Amniotic epithelial cell (primary cell): ENCODE measurements at places on chromosomes 1 and 21.

DNA sequence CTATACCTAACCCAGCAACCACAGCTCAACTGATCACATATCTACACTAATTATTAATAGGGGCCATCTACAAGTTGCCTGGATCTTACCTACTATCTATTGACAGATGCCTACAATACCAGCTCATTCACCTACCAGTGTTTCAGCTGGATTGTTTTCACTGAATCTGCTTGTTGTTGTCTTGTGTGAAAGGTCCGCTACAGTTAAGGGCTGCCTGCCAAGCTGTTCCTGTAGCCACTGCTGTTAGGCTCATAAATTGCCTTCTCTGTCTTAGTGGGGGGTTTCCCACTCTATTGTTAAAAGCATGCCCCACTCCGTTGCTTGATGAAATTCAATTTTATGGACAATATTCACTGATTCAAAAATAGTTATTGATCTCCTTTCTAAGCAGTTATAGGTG lies 199.7 kb upstream of the TMPRSS15 start:
- no peak for DNase-seq

- DNase-seq, result no peak
Measured at GRCh38 chr1:229109320-229109761, 161.6 kb upstream of the RAB4A start.

DNA sequence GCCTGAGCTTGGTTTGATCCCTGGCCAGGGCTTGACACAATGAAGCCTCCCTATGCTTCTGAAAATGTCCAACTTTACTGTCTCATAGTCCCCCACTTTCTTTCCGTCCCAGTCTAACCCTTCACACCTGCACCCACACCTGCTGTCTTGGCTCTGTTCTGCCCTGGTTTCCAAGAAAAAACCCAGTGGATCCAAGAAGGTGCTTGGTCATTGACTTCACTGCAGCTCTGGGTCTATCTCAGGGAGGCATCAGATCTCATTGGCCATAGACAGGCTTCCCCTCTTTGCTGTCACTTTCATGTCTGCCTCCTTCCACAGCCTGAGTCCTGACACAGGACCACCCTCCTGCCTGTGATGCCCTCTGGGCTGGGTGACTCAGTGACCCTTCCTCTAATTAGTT lies 37.8 kb upstream of the ETV3 start:
- no peak for DNase-seq

DNA sequence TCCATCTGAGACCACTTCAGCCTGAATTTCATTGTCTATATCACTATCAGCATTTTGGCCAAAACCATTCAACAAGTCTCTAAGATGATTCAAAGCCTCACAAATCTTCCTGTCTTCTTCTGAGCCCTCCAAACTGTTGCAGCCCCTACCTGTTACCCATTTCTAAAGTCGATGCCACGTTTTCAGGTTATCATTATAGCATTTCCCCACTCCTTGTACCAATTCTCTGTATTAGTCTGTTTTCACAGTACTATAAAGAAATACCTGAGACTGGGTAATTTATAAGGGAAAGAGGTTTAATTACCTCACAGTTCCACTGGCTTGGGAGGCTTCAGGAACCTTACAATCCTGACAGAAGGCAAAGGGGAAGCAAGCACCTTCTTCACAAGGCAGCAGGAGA lies 158.8 kb downstream of the PTPRC start:
- no peak for DNase-seq

GRCh38 chr1:245332085-245332484 lies 177.3 kb downstream of the KIF26B start:
- no peak for DNase-seq
